Activated CD4-positive, alpha-beta memory T cell treated with anti-CD3 and anti-CD28 coated beads for 36 hours (primary cell): ENCODE measurements at places on chromosomes 3 and 15.
A peak's percentile ranks its signal among the peaks of the same experiment; 100 is the strongest.

DNA sequence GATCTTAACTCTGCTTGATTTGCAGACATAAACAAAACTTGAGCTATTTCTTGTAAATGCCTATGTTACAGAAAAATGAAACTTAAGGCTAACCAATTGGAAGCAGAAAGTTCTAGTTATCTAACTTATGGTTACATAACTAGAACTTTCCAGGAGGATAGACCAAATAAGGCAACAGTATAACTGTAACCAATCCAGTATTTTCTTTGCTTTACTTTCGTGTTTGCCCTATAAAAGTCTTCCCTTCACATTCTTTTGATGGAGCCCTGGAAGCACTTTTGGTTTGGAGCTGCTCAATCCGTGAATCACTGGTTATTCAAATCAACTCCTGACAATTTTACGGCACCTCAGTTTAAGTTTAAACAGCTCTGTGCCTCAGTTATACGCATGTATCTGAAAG is 164.6 kb downstream of the SUCLG2 start:
- no peak for DNase-seq

GRCh38 chr3:177122183-177122856 is 75.0 kb downstream of the TBL1XR1 start:
- DNase-seq: no peak

GRCh38 chr15:89556413-89557262 is 18.6 kb upstream of the TICRR start:
- peak; percentile 49 for DNase-seq

DNA sequence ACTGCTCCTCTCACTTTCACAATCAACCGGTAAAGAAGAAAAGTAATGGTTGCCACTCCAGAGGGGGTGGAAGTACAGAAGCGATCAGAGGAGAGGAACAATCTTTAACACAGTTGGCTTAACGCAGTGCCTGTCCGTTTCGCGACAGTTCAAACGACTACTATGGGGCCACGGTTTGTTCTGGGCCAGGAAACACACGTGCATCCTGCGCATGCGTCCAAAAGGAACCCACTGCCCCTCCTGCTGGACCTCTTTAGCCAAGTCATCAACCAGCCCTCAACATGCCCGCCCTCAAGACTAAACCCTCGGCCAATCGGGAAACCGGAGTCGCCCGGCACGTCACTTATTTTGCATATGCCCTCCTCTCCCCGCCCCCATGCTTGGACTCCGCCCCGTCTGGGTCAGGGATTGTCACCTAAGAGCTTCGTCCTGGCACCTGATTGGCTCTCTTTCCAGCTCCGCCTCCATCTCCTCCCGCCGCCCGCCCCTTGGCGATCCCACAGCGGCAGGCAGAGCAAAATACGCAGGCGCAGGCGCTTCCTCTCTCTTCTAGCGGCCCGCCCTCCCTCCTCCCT is 345 bp upstream of the CDV3 start:
- peak; percentile 100 for DNase-seq

- DNase-seq: no peak
These were observed 11.6 kb downstream of the EAF1 start for GRCh38 chr3:15438983-15439382.

DNA sequence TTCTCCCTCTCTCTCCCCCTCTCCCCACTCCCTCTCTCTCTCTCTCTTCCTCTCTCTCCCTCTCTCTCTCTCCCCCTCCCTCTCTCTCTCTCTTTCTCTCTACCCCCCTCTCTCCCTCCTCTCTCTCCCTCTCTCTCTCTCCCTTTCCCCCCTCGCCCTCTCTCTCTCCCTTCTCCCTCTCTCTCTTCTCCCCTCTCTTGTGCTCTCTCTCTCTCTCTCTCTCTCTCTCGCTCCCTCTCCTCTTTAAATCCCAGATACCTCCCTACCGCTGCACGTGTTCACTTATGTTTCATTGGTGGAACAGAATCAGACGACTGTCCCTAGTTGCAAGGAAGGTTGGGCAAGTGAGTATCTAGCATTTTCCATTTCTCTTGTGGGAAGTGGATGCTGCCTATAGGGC is 166.5 kb downstream of the EBLN2 start:
- no peak for DNase-seq

DNA sequence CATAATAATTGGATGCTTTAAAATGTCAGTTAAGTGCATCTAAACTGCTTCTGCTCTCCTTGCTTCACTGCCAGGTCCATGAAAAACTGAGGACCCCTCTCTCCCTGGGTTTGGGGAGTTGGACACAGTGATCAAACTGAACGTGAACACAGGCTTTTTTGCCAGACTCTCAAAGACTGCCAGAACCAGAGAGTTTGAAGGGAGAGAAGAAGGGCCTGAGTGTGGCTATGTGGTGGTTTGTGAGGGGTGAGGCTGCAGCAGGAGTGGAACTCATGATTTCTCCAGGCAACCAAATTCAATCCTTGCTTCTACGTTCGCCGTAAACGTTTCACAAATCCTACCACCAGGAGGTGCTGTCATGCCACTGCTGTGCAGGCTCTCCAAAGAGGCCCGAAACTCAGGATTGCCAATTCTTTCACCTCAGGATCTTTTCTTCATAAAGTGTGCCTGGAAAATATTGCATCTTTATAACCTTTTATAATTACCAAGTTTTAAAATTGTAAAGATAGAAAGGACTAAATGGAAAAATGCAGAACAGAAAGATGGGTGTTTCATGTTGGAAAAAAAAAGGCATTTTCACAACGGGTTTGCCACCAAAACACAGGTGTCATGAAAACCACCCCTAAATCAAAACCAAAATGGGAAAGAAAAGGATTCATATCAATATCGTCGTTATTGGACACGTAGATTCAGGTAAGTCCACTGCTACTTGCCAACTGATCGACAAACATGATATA is 19.7 kb downstream of the TM4SF4 start:
- DNase-seq: peak; percentile 57

GRCh38 chr3:77189258-77189657 is 149.4 kb downstream of the ROBO2 start:
- DNase-seq: no peak

DNA sequence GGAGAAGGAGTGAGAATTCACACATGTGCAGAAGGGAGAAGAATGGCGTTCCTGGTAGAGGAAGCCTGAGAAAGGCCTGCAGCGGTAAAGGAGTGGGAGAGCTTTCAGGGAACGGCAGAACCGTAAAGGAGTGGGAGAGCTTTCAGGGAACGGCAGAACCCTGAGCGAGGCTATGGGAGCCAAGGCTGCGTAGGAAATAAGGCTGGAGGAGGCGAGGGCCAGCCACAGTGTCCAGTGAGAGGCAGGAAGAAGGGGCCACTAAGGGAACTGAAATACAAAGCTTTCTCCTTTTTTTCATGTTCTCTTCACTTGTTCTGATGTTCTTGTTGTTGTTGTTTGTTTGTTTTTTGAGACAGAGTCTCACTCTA is 41.6 kb downstream of the GOLGA6L10 start:
- DNase-seq: no peak

- DNase-seq: no peak
These were observed 524.4 kb downstream of the NSUN3 start for GRCh38 chr3:94587291-94587690.

DNA sequence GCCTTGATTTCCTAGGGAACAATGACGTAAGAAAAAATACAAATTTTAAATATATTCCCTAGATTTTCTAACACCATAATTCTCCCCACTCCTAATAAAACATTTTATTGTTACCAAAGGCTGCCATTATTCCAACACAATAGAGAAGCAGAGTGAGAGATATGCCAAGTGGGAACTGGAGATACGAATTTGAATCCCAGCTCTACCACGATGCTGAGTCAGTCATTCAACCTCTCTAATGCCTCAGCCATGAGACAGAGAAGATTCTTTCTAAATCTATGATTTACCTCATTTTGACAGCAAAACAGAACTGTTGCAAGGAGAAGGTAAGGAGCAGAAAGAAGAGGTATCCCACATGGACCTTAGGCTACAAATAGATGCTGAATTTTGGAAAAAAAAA is 112.5 kb downstream of the IGF2BP2 start:
- DNase-seq: no peak
